ENCODE measurements at places on chromosomes 5 and 9.

GRCh38 chr9:88746029-88746742, 211.2 kb downstream of the NXNL2 start:
- no peak for DNase-seq

DNA sequence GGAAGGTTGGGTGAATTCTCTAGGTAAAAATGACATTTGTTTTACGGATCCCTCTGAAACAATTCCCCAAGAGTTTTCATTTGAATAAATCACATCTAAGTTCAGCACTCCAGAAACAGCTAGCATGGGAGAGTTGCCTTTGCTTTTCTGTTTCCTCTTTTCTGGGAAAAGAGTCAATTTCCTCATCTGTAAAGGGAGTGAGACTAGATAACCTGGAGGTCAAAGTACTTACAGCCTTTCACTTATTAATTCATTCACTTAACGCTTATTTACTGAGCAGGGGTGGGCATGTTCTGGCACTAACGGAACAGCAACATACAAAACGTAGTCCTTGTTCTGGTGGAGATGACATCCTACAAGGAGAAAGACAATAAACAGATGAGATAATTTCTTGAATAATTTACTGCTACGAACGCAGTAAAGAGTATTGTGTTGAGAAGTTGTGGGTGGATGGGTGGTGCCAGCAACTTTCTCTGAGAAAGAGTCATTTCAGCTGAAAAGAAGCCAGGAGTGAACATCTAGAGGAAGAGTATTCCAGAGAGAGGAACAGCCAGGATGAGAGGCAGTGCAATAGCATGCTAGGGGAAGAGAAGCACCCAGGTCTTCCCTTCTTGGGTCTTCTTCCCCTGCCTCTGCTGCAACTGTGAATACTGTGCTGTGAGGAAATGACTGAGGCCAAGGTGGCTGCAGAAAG, 335.6 kb downstream of the ZSWIM6 start:
- DNase-seq, result no peak

DNA sequence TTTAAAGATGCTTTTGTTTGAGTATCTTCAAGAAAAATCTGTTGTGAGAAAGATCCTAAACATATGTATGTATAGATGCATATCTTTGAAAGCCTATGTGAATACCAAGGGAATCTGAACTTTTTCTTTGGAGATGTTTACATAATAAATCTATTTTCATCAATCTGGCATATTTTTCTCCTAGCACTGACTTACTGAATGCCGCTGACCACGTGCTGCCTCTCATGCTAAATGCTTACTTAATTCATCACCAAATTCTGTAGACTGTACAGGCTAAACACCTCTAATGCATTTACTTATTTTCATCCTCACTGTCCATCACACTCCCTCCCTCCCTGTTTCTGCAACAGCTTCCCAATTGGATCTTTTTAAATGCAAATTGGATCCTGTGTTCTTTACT, 566.2 kb upstream of the WWC1 start:
- DNase-seq, result no peak

- DNase-seq, result no peak
Observed at GRCh38 chr5:81316571-81316970, 15.2 kb downstream of the ZCCHC9 start.

DNA sequence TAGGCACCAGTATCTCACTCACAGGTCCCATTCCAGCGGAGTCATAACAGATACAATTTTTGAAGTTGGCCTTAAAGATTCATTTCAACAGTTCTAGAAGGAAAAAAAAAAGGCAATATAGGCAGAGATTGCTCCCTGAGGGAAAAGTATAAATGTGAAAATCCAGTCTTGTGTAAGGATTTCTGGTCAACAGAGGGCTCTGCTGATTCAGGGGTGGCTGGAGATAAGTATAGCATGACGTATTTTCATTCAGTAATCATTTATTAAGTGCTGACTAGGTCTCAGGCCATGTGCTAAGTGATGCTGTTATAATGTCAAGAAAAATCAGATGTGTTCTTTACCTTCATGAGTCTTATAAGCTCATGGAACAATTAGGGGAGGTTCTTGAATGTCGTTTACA, 377.3 kb upstream of the MEF2C start:
- DNase-seq, result no peak

- no peak for DNase-seq
Observed at GRCh38 chr5:171846323-171846722, 60.7 kb downstream of the SMIM23 start.

- DNase-seq, result no peak
Observed at GRCh38 chr5:172835290-172835993, 1.4 kb downstream of the ERGIC1 start.

DNA sequence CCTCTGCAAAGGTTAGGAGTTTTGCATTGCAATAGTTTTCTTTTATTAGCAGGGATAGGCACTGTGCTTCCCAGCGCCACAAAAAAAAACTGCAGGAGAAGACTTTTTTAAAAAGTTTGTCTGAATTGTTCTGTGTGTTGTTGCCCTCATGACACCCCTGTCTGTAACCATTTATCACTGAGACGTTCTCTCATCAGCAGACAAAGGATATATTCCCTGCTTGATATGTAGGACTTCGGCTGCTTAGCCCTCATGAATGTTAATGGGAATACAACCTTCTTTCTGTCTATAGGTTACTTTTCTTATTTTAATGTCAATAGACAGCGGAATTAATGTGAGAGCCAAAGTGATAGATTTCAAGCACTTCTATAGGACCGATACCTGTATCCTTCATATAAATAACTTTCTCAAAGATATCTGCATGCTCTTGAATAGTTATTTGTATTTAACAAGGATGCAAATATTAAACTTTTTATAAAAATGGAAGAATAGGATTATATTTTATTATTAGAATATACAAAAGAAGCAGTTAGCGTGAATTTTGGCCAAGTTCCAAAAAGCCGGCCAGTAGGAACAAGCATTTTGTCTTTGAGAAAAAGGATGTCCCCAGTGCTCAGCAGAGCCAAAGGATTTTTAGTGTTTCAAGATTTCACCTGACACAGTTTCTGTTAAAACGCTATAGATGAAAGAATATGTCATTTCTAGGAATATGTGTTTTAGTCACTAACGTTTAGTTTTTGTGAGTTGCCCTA, 1.5 kb upstream of the LYSMD3 start:
- no peak for DNase-seq

DNA sequence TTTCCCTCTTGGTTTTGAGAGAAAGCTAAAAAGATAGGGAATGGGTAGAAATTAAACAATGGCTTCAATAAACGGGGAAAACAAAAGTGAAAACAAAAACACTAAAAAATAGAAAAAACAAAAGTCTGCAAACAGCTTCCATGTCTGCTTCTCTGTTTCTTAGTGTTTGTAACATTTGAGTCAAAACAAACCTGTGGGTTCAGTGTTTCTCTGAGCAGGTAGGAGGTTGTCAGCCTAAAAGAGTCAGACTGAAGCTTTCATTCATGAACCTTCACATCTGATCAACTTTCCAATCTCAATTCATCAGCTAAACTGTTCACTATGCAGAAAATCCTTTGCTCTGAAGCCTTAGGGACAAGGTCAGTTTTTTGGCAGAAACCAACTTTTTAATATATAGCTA, 102.5 kb upstream of the ADAMTS16 start:
- no peak for DNase-seq

GRCh38 chr9:96417661-96418082, 498 bp downstream of the ZNF367 start:
- DNase-seq, result no peak

DNA sequence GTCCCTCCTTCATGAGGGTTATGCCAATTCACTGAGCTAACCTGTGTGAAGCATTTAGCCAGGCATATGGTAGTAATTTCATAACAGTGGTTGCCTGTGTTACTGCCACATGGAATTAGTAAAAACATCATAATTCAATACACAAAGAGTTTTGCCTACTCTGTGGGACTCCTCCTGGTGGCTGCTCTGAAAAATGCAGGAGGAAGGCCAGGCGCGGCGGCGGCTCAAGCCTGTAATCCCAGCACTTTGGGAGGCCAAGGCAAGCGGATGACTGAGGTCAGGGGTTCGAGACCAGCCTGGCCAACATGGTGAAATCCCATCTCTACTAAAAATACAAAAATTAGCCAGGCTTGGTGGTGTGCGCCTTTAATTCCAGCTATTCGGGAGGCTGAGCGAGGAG, 547.3 kb downstream of the CDK5RAP2 start:
- peak; percentile 5 for DNase-seq

- DNase-seq, result no peak
Observed at GRCh38 chr9:93221044-93221443, 37.1 kb downstream of the WNK2 start.

All from DND-41 (cell line).